ENCODE measurements at places on chromosomes 7 and 10.

- DNase-seq: no peak
These were observed 27.5 kb upstream of the SMC3 start for GRCh38 chr10:110540031-110540430.

DNA sequence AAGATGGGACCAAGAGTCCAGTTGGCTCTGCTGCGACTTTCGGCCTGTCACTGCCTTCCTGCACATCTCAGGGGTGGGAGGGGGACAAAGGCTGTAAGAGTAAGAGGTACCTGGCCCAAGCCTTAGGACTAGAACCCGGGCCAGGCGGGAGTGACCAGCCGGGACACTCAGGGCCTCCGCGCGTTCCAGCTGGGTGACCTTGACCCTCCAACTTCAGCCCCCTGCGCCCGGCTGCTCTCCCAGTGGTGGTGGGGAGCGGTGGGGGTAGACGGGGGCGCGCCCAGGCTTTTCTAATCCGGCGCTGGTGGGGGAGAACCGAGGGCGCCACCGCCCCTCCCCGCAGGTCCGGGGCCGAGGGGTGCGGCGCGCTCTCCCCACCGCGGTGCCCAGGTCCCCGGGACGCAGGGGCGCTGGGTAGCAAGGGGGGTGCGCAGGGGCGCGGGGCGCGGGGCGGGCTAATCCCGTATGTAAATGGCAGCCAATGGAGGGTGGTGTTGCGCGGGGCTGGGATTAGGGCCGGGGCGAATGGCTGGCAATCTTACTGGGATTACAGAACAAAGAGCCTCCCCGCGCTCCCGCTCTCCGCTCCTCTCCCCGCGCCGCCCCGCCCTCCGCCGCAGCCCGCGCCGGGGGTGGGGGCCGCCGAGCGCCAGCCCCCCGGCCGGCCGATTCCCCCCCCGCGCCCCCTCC, at the start of gene GTF2IRD1:
Gene GTF2IRD1, plus strand, starts transcription at position 585 of the 690 bp plus-strand sequence. CDS start 54,175 bp downstream, outside the sequence.
- peak; percentile 52 for DNase-seq

DNA sequence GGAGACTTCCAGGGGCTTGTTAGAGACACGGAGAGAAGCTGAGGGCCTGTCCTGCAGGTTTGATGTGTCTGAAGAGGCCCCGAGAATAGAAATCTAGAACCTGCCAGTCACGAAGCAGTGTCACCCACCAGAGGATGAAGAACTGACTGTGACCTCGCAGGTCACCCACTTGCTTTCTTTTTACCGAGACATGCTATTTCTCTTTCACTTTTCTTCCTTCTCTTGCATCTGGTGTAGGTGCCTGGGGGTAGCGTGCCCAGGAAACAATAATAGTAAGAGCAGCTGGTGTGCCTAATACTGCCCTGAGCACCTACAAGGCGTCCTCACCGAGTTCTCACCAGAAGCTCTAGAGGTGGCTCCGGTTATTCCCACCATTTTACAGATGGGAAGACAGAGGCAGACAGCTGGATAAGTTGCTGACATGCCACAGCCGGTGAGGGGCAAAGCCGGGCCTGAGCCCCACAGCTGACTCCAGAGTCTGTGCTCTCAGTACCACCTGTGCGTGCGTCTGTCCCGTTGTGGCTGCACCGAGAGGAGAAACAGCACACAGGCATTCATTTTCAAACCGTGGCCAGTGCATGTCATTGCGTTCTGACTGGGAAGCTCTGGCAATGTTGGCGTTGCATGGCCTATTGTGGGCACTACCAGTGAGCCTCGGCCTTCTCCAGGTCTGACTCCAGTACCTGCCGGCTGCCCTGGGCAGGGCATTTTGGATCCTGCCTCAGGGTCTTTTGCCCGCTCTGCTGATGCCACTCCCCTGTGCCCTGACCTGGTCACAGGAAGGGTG, 7.8 kb downstream of the CHST3 start:
- DNase-seq: no peak

- no peak for DNase-seq
These were observed 735.3 kb downstream of the SUGCT start for GRCh38 chr7:40870108-40870507.

DNA sequence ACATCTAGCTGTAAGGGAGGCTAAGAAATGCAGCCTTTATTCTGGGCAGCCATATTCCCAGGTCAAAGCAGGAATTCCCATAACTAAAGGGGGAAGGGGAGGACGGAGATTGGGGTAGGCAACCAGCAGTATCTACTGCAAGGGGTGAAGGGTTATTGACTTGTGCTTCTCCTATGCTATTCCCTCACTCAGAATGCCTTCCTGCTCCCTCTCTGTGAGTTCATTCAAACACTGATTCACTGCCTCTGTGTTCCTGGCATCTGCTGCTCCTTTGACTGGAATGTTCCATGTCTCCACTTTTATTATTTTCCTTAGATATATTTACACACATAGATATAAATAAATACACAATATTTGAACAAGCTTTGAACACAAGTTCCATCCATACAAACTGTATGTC, 11.1 kb downstream of the HTR7 start:
- DNase-seq: no peak

DNA sequence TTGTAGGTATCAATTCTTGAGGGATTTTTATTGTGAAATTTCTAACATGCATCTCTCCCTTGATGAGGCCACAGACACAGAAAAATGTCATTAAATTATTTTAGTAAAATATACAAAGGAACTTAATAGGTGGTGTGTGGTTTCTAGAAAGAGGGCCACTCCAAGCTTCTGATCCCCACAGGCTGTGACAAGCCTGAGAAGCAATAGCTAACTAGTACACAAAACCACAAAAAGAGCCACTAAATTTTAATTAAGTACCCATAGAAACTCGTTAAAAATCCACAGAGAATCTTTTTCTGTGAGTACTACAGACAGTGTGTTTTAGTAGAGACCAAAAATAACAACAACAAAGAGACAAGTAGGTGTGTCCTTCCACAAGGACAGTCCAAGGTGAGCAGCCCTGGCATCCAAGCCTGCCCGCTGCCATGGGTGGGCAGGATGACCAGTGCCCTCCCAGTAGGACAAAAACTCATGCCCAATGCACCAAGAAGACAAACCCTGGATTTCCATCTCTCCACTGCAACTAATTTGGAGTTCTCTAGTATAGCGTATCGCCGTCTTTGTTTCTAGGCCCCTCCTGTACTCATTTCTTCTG, 81.0 kb downstream of the RNF216 start:
- no peak for DNase-seq

GRCh38 chr7:74240482-74240881, 13.7 kb downstream of the RFC2 start:
- no peak for DNase-seq

Data from AG09319 (cell line).